Peyer's patch (tissue), 4 donors: ENCODE measurements at places on chromosomes 5 and 9. TPM values are rescaled to one million over a fixed set of nuclear protein-coding genes. Genes with fewer than 3 reads are reported as not detected.

DNA sequence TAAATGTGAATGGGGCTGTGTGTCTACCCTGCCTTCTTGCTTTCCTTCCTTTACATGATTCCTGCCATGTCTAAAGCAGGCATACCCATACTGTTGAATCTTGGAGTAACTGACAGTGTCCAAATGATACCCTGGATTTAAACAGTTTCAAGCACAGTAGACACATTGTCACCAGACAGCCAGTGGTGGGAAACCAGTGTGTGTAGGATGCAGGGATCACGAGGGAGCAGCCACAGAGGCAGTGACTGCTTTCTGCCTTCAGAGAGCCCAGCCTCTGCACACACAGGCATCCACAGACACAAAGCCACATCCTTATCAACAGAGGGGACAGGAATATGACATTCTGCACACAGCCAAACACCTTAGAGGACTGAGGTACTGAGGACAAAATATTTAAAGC, 184.2 kb upstream of the TBCA start:
- no peak overlapping the region for H3K4me3 ChIP-seq
- no peak for DNase-seq

DNA sequence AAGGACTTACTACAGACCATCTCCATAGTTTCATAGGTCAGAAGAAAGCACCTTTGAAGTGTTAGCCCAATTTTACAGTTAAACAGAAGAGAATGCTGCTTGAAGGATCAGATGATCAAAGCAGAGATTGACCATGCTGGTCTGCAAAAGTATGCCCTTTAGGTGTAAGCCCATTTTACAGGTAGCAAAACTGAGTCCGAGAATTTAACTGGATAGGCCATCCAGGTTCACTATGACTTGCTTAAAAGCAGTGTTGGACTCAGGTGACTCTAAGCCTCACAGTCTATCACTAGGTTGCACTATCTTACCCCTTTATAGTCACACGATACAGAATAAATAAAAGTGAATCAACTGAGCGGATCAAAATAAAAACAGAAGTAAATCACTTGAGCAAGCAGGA, 212.7 kb downstream of the DCP2 start:
- no peak for DNase-seq
- no peaks in the 10 kb centered on the region for H3K4me1 ChIP-seq
- no peaks in the 10 kb centered on the region for H3K27me3 ChIP-seq
- H3K36me3 ChIP-seq, result no peaks in the 10 kb centered on the region
- no peak overlapping the region for H3K4me3 ChIP-seq

The GCNT1 gene
- total RNA-seq, result 38.8 TPM

The SPINK7 gene
- not detected for total RNA-seq

The SLC4A9 gene
- total RNA-seq, result 2.5 TPM
